ENCODE measurements at places on chromosomes 13 and 19. TPM values are rescaled to one million over a fixed set of nuclear protein-coding genes. Genes with fewer than 3 reads are reported as not detected.

GRCh38 chr13:99406799-99407201, 94.5 kb upstream of the TM9SF2 start:
- DNase-seq = no peak

DNA sequence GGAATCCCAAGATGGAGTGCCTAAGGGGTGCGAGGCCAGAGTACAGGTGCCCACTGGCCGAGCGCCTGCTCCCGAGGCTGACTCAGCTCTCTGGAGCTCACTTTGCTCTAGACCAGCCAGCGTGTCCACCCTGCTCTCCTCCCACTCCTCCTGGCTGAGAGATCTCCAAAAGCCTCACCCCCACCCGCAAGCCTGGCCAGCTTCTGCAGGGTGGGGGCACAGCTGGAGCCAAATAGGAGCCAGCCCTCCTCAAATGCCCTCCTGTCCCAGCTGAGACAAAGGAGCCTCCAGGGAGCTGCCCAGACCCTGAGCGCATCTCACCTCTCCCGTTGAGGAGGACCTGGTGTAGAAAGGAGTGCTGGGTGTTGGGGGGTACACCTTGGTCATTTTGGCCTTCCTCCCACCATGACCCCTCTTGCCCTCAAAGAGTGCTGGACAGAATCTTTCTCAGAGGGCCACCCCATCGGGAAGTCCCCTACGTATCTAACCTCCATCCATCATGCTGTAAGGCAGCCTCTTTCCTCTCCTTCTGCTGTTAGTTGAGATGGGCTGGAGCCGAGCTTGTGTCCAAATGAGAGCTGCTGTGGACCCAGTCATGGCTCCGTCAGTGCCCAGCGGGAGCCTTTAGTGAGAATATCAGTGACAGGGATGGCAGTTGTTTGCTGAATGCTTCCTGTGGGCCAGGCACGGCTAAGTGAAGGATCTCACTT, 123.9 kb upstream of the VSTM2B start:
- no peak for DNase-seq

GRCh38 chr19:31678421-31678820, 329.2 kb upstream of the TSHZ3 start:
- no peak for DNase-seq

GRCh38 chr19:1173159-1173844, 766 bp downstream of the SBNO2 start:
- no peak for DNase-seq

DNA sequence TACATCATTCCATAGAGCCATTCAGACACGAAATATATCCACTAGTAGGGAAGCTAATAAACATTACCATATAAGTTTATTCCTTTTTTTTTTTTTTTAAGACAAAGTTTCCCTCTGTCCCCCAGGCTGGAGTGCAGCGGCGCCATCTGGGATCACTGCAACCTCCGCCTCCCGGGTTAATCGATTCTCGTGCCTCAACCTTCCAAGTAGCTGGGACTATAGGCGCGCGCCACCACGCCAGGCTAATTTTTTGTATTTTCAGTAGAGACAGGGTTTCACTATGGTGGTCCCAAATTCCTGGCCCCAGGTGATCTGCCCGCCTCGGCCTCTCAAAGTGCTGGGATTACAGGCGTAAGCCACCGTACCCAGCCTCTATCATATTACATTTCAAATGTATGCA, 612 bp upstream of the ZNF154 start:
- DNase-seq = no peak

DNA sequence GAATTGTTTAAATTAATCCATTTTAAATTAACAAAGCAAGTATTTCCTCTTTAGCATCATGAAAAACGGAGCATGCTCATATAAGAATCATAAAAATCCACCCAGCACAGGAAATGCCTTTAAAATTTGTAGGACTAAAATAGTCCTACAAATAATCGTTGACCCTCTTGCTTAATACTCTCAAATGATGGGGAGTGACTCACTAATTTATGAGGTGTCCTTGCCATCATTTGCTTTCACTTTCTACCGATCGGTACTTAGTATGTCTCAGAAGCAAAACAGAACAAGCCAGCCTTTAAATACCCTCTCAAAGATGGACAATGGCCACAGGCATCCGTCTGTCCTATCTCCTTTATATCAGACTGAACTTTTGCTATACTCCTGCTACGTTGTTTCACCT, 97.2 kb downstream of the SUCLA2 start:
- DNase-seq = no peak

- no peak for DNase-seq
Observed at GRCh38 chr13:100542826-100543156, 45.8 kb downstream of the GGACT start.

- DNase-seq = peak; percentile 55
Observed at GRCh38 chr13:36919171-36919832, 736 bp downstream of the SMAD9 start.

DNA sequence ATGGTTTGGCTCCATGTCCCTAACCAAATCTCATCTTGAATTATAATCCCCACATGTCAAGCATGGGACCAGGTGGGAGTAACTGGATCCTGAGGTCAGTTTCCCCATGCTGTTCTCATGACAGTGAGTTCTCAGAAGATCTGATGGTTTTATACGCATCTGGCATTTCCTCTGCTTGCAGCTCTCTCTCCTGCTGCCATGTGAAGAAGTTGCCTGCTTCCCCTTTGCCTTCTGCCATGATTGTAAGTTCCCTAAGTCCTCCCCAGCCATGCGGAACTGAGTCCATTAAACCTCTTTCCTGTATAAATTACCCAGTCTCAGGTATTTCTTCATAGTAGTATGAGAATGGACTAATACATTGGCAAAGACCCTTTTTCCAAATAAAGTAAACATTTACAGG, 96.8 kb downstream of the TSHZ3 start:
- DNase-seq = no peak

GRCh38 chr19:41363371-41363752, 587 bp downstream of the B9D2 start:
- DNase-seq = no peak

GRCh38 chr19:49854378-49855263, 3.7 kb downstream of the PTOV1 start:
- no peak for DNase-seq

GRCh38 chr13:52414963-52415362, 9.0 kb upstream of the THSD1 start:
- no peak for DNase-seq

- no peak for DNase-seq
Observed at GRCh38 chr13:91112201-91112923, 235.1 kb upstream of the MIR17HG start.

GRCh38 chr19:8988204-8988603, 22.0 kb downstream of the MUC16 start:
- DNase-seq = no peak

DNA sequence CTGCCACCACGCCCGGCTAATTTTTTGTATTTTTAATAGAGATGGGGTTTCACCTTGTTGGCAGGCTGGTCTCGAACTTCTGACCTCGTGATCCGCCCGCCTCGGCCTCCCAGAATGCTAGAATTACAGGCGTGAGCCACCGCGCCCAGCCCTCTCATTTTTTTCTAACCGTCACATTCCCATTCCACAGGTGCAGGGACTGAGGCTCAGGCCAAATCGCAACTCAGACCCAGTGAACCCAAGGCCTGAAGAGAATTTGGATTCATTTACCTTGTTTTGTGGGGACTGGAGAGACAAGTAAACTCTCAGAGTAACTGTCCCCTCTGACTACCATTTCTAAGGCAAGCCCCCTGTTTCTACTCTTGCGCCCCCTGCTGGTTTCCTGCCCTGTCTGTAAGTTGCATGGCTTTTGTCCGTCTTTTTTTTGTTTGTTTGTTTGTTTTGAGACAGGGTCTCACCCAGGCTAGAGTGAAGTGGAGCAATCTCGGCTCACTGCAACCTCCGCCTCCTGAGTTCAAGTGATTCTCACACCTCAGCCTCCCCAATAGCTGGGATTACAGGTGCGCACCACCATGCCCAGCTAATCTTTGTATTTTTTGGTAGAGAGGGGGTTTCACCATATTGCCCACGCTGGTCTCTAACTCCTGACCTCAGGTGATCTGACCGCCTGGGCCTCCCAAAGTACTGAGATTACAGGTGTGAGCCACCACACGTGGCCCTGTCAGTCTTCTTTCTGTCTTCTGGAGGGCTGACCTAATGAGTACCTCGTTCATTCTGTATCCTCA, 2.3 kb upstream of the STRN4 start:
- DNase-seq = no peak

- no peak for DNase-seq
Observed at GRCh38 chr19:17654993-17655392, 33.2 kb downstream of the UNC13A start.

DNA sequence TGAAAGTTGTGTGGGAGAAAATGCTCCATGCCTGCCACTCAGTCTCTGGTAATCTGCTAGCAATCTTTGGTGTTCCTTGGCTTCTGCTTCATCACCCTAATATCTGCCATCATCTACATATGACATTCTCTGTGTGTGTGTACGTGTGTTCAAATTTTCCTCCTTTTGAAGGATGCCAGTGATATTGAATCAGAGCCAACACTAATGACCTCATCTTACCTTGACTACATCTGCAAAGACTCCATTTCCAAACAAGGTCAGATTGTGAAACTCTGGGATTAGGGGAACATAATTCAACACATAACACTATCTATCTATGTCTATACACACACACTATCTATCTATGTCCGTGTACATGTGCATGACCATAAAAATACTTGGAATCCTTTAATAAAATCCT, 81.4 kb upstream of the IRS2 start:
- DNase-seq = no peak

DNA sequence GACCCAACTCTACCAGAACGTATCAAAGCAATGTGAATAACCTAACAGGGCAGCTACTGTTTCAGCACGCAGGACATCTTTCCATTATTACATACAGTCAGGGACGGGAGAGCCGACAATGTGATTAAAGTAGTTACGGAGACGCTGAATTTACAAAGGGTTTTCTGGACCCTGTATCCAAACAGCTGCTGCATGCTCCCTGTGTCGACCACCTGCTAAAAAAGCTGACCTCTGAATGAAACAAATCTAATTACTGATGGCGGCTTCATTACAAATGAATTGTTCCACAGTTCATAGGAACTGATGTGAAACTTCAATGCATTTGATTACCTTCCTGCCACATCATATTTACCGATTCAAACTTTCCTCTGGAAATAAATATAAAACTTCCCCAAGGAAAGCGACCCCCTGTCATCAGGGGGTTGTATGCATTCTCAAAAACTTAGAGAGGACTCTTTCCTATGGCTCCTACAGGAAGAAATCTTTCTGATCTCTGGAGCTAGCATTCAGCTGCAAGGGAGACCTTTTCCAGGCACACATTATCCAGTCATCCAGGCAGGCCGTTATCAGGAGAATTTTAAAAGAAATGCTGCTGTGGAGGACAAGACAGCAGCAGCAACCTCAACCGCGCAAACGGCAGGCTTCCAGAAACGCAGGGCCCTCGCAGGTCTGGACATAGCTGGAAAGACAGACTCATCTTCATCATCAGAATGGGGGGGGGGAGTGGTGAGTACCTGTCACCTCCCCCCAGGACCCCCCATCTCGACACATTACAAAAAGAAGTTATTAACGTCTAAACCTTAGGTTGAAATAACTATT, 3.1 kb downstream of the EFNB2 start:
- DNase-seq = no peak

DNA sequence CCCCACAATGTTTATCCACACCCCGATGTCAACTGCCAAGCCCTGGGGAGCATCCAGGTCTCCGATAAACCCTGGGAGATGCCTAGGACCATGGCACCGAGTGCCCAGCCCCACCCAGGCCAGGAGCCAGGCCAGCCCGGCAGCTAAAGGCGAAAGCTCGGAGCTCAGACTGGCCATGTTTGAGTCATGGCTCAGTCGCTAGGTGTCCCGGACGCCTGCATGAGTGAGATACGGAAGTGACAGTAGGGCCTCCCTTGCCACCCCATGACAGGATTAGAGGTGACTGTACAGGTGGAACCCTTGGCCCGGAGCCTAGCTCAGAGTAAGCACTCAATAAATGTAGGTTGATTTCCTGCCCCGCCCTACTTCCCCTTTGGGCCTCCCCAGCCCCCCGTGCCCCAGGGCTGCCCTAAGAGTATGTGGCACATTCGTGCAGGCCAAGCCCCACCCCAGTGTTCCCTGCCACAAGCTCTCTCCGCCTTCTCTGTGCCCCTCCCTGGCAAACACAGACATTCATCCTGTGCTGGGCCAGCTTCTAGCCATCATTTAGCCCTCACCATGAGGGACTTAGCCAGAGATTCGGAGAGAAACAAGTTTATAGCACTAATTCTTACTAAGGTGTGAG, 5.8 kb upstream of the TPM4 start:
- DNase-seq = peak; percentile 92

DNA sequence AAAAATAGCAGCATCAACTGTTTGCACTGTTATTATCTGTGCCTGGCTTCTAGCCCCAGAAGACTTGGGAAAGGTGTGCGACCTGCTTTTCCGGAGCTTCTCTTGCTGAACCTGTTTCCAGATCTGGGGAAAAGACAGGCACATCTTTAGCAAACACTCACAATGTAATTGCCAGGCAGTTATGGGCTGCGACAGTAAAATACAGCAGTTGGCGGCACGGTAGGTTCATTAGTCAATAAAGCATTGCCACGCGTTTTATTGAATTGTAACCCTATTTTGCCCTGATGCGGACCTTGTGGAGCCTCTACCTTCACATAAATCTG, 223.7 kb upstream of the TSHZ3 start:
- DNase-seq = peak; percentile 87

DNA sequence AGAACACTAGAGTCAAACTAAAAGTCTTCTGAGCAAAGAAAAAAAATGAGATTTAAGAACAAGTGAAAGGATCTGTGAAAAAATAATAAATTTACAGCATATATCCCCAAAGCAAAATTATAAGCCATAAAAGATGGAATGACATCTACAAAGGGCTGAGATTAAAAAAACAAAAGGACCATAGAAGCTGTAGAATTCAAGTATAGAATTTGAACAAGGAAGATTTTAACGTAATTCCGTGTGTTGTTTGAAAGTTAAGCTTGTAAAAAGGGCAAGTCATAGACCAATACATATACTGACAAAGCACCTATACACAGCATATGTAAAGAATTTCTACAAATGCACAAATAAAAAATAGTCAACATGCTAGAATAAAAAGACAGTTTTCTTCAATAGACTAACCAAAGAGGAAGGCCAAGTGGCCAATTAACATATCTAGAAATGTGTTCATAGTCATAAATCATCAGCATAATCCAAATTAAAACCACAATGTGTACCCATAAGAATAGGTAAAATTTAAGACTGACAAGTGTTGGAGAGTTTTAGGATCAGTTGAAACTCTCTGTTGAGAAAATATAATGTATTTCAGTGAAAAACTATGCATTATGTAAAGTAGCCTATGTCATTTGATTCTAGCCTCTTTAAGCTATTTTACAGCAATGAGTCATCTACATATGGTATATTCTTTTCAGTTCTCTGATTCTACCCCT, 674.9 kb downstream of the OLFM4 start:
- DNase-seq = no peak

The HRC gene
- 3.8 TPM for total RNA-seq

The HDGFL2 gene
- 61.8 TPM for total RNA-seq

The KXD1 gene
- 115 TPM for total RNA-seq

The ZNF536 gene
- total RNA-seq = 1.1 TPM

The IRGC gene
- 15.7 TPM for total RNA-seq

The ZNF813 gene
- total RNA-seq = 9.1 TPM

The STOML3 gene
- total RNA-seq = not detected

The ZNF121 gene
- 31.7 TPM for total RNA-seq

The FXYD5 gene
- 43.2 TPM for total RNA-seq

The IGFL3 gene
- not detected for total RNA-seq

The NDFIP2 gene
- total RNA-seq = 30.8 TPM

The ZNF497 gene
- 6.6 TPM for total RNA-seq

The MPND gene
- 12.5 TPM for total RNA-seq

The UBE2L5 gene
- 0.18 TPM for total RNA-seq
